ENCODE measurements at places on chromosomes 16 and 17. TPM values are rescaled to one million over a fixed set of nuclear protein-coding genes. Genes with fewer than 3 reads are reported as not detected.

DNA sequence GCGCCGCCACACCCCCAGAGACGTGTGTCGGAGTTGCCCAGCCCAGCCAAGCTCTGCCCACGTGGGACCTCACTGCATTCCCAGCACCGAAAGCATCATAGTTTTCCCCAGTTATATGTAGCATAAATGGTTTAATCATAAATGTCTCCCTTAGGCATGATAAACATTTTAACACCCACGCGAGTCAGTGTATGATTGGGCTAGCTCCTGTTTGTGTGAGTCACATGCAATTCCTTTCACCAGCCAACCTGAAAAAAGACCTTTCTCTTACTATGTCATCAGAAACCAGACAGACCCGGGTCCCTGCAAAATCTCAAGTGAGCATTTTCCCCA lies 9.2 kb downstream of the TAF1C start:
- no peak for DNase-seq

DNA sequence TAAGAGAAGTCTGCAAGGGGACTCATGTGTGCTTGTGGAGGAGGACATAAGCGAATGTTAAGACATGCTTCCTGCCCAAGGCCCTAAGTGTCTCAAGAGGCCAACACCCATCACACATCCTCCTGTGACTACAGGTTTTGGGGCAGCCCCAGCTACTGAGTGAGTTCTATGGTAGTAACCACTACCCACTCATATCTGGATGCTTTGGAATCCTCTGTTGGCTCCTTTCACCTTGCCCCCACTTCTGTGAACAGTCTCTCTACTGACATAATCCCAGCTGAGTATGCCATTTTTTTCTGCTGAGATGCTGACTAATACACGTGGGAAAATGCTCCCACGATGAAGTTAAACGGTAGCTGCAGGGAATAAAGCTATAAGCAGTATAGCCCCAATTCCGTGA lies 153.5 kb downstream of the VPS53 start:
- no peak for DNase-seq

Gene CCT6B
- 0.45 TPM for total RNA-seq

DNA sequence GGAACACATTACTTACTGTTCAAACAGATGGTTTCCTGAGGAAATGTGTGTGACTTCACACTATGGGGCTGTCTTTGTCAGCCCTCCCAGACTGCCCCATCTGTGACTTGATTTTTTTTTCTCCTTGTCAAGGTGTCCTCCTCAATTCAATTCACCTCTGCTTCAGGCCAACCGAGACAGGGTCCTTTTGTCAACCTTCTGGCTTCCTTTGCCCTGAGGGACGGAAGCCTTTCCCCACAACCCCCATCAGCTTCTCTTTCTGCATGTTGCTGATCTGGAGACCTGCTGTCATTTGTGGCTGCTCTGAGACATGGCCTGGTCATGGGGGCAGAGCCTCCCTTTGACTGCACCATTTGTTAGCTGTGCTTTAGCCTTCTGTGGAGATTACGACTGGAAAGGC lies 21.3 kb upstream of the RGS9 start:
- no peak for DNase-seq

GRCh38 chr17:825216-825615 lies 43.1 kb downstream of the MRM3 start:
- no peak for DNase-seq

- peak; percentile 93 for DNase-seq
Observed at GRCh38 chr17:46212634-46213435, 19.6 kb upstream of the KANSL1 start.

GRCh38 chr17:62641153-62641552 lies 13.7 kb downstream of the MRC2 start:
- no peak for DNase-seq

- peak; percentile 73 for DNase-seq
Observed at GRCh38 chr16:2236337-2237101, at the start of gene DNASE1L2. DNASE1L2 (plus strand) TSS chr16:2236444; CDS start chr16:2236817, 373 bp downstream.

Gene CLEC3A
- not detected for total RNA-seq

GRCh38 chr16:88705801-88706228 lies 393 bp downstream of the RNF166 start:
- DNase-seq, result peak; percentile 50

GRCh38 chr17:16926061-16926511 lies 45.8 kb downstream of the TNFRSF13B start:
- no peak for DNase-seq

Measured in stomach (tissue), 19 donors.